ENCODE measurements at places on chromosomes 7 and 10. TPM values are rescaled to one million over a fixed set of nuclear protein-coding genes. Genes with fewer than 3 reads are reported as not detected.

Gene LAMB4
- 0.19 TPM for total RNA-seq

Gene TBXAS1
- total RNA-seq: 14.3 TPM

Gene TMEM236
- 0.05 TPM for total RNA-seq

Gene TFR2
- total RNA-seq: 2.4 TPM

Gene RPEL1
- 0.09 TPM for total RNA-seq

Gene CYP2C9
- not detected for total RNA-seq

Gene CACNB2
- total RNA-seq: not detected

Data from A549 treated with GW870086 at 1 μM for 4 hours (cell line).